ENCODE measurements at places on chromosomes 3 and 15.

- no peaks in the 10 kb centered on the region for H3K36me3 ChIP-seq
- no peak overlapping the region for H3K27ac ChIP-seq
- peak; percentile 31 for DNase-seq
- no peaks in the 10 kb centered on the region for H3K27me3 ChIP-seq
These were observed 372.3 kb upstream of the IL12A start for GRCh38 chr3:159616234-159616825.

DNA sequence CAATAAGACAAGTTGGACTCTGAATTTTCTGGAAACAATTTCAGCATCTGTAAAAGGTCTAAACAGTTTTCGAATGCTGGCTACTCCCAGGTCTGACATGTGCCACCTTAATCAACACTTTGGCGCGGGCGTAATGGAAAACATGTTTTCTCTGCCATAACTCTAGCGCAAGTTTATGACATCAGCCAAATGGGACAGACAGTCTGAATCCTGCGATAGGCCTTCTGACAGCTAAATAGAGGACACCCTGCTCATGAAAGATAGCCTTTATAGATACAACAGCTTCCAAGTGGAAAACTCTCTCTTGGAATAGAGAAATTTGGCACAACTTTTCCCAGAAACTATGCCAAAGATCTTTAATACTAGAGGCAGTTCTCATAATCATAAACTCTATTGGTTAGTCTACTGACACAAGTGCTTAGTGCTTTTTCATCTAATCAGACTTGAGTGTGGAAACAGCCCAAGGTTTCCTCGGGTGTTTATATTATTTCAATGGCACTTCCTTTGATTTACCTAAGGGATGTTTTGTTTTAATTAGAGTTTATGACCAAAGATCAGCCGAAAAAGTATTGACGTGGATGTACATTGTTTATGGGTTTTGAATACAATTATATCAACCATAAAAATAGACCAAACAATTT lies 120.1 kb upstream of the DPH6 start:
- peak overlapping the region; percentile 30 for H3K4me3 ChIP-seq
- H3K27ac ChIP-seq: peak overlapping the region; percentile 86
- peak; percentile 60 for DNase-seq
- H3K27me3 ChIP-seq: no peaks in the 10 kb centered on the region

GRCh38 chr3:87045473-87045872 lies 54.5 kb upstream of the VGLL3 start:
- H3K4me3 ChIP-seq: no peak overlapping the region
- no peak overlapping the region for H3K27ac ChIP-seq
- DNase-seq: no peak
- no peaks in the 10 kb centered on the region for H3K27me3 ChIP-seq
- no peaks in the 10 kb centered on the region for H3K36me3 ChIP-seq

DNA sequence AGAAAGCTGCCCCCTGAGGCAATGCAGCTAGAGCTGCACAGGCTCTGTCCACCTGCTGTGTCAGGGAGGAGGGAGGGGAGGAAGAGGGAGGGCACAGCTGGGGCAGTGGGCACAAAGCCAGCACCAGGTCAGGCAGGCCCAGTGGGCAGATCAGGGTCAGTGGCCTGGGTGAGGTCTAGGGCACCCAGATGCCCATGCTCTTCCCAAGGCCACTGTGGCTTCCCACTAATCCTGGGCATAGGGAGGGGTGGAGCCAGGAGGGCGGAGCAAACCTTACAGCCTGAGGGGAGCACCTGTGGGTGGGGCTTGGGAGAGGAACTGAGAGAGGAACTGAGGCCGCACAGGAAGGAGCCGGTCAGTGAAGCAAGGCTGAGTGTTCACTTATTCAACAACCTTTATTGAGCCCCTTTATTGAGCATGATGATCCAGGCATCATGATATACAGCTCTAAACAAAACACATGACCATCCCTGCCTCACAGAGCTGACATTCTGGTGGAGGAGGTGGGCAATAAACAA lies 55.0 kb downstream of the RHCG start:
- H3K4me3 ChIP-seq: no peak overlapping the region
- peaks cover 100% of the 10 kb centered on the region for H3K27me3 ChIP-seq
- no peaks in the 10 kb centered on the region for H3K4me1 ChIP-seq
- no peak for DNase-seq
- H3K27ac ChIP-seq: no peak overlapping the region

DNA sequence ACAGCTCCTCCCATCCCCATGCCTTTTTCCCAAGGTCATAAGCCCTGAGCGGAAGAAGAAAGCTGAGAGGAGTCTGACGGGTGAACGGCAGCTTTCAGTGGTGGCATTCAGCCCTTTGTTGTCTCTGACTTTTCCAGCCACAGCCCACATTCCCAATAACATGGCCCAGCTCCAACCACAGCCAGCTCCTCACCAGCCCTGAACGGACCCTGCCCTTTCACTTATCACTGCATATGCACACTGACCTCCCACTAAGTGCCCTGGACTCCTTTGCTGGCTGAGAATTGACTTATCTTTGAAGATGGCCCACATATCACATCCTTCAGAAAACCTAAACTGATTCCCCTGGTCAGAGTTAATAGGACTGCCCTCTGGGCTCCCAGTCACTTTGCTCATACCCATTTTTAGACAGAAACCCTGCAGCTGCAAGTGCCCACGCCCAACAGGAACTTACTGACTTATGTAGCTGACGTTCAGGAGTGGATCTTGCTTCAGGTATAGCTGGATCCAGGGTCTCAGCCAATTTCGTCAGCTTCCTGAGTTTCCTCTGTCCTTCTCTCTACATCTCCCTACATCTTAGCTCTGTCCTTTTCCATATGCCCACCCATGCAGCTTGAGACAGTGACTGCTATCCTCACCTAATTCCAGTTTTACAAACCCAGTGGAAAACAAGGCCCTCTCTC lies 348.5 kb upstream of the PROK2 start:
- no peaks in the 10 kb centered on the region for H3K36me3 ChIP-seq
- H3K4me1 ChIP-seq: peaks cover 21% of the 10 kb centered on the region
- no peak for DNase-seq
- H3K27me3 ChIP-seq: peaks cover 3% of the 10 kb centered on the region

DNA sequence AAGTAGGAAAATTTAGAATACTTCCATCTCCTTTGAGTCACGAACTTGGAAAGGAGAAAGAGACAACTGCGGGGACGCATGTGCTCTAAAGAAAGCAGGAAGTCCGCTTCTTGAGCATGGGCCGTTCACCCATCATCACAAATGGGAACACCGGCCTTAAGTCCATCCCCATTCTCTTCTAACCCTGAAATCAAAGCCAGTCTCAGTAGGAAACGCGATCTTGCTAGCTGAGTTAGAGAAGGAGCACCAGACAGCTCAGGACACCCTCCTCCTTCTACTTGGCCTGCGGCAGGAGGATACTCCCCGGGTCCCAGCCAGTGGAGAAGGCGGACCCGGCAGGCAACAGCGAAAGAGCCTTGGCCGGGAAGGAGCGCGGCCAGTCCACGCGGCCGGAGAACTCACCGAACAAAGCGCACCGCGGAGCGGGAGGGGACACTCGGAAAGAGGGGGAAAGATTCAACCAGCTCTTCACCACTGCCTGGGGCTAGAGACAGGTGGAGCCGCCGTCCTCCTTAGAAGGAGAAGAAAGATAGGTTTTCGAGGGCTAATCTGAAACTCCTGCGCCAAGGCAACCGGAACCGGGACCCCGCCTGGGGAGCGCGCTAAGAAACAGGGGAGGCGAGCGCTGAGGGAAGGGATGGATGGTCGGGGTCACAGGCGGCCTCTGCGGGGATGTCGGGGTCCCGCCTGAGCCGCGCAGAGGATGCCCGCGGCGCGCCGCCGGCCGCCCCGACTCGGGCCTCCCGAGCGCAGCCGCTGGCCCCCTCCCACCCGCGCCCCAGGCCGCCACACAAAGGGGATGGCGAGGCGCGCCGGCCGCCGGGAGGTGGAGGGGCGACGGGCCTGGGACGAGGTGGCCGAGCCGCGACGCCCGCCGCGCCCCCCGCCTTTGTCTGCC lies 818 bp downstream of the SLC4A7 start:
- peak; percentile 53 for DNase-seq
- H3K27ac ChIP-seq: peak overlapping the region; percentile 95
- H3K36me3 ChIP-seq: no peaks in the 10 kb centered on the region
- H3K27me3 ChIP-seq: no peaks in the 10 kb centered on the region

- H3K4me3 ChIP-seq: no peak overlapping the region
- no peaks in the 10 kb centered on the region for H3K27me3 ChIP-seq
- H3K4me1 ChIP-seq: peaks cover 7% of the 10 kb centered on the region
- DNase-seq: no peak
- no peak overlapping the region for H3K27ac ChIP-seq
- H3K36me3 ChIP-seq: no peaks in the 10 kb centered on the region
These were observed 140.1 kb downstream of the ADAMTS17 start for GRCh38 chr15:100201376-100202280.

GRCh38 chr3:31546162-31546561 lies 13.4 kb downstream of the STT3B start:
- no peaks in the 10 kb centered on the region for H3K36me3 ChIP-seq
- H3K27me3 ChIP-seq: no peaks in the 10 kb centered on the region
- H3K4me1 ChIP-seq: peaks cover 84% of the 10 kb centered on the region
- no peak overlapping the region for H3K4me3 ChIP-seq

DNA sequence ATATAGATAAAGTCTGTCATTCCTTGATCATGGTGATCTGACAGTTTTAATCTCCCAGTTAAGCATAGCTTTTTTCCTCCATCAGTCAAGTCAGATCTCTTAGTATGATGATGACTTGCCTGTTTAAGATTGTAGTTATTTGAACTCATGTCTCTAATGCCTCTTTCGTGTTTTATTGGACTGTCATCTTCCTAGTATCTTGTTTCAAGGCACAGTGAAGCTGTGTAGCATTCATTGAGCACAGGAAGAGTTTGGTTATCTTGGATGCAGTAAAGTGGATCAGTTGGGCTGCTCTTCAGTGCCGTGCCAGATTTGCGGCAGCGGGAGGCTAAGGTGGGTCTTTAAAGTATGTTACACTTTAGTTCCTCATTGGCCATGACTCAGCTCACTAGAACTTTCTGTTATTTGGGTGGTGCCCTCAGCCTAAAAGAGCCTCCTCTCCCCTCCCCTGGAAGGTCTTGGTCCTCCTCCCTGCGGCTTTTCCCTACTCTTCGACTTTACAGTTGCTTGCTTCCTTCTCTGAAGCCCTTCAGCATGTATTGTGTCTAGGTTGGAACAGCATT lies 45.7 kb upstream of the SKOR1 start:
- no peaks in the 10 kb centered on the region for H3K4me1 ChIP-seq
- DNase-seq: no peak
- peaks cover 20% of the 10 kb centered on the region for H3K36me3 ChIP-seq
- no peak overlapping the region for H3K4me3 ChIP-seq
- no peak overlapping the region for H3K27ac ChIP-seq

DNA sequence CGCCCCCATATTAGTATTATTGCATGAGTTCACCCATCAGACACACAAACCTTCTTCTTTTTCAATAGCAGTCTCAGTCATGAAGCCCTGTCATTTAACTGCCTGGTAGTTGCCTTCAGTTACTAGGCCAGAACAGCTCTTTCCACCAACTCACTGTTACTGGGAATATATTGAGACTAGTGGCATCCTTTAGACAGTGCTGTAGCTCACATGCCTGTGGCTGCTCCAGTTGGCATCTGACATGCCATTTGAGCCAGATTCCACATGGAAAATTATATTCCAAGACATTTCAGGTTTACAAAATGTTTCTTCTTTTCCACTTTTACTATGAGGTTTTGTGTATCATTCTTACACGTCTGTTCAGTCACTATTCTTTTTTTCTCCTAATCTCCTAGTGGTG lies 146.1 kb downstream of the GHSR start:
- DNase-seq: no peak
- H3K4me1 ChIP-seq: peaks cover 34% of the 10 kb centered on the region
- no peak overlapping the region for H3K4me3 ChIP-seq
- no peaks in the 10 kb centered on the region for H3K27me3 ChIP-seq

- H3K4me1 ChIP-seq: no peaks in the 10 kb centered on the region
- DNase-seq: no peak
- H3K27ac ChIP-seq: no peak overlapping the region
- H3K36me3 ChIP-seq: no peaks in the 10 kb centered on the region
- no peaks in the 10 kb centered on the region for H3K27me3 ChIP-seq
- H3K4me3 ChIP-seq: no peak overlapping the region
These were observed 262.2 kb upstream of the IL12A start for GRCh38 chr3:159726231-159726964.

GRCh38 chr15:51131596-51132290 lies 37.0 kb upstream of the TNFAIP8L3 start:
- DNase-seq: no peak
- H3K4me3 ChIP-seq: no peak overlapping the region
- H3K27ac ChIP-seq: no peak overlapping the region
- H3K27me3 ChIP-seq: no peaks in the 10 kb centered on the region
- H3K4me1 ChIP-seq: peaks cover 11% of the 10 kb centered on the region

DNA sequence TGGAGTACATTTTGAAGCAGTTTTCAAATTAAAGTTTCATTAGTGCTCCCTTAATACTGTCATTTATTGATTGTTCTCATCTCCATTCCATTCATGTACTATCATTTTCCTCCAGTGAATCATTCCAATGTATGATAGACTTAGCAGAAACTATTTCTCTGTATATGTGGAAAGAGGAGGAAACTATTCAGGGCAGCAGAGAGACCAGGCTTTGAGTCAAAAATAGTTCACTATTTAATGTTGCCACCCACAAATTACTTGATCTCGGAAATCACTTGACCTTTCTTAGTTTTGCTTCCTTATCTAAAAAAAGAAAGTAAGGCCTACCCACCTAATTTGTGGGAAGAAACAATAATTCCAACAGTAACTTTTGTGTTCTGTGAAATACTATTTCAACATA lies 610.5 kb upstream of the ZNF385D start:
- H3K27ac ChIP-seq: peak overlapping the region; percentile 48
- no peaks in the 10 kb centered on the region for H3K4me1 ChIP-seq
- H3K36me3 ChIP-seq: no peaks in the 10 kb centered on the region
- H3K4me3 ChIP-seq: no peak overlapping the region
- no peak for DNase-seq
- H3K27me3 ChIP-seq: no peaks in the 10 kb centered on the region

GRCh38 chr3:149243540-149243939 lies 21.9 kb upstream of the CP start:
- H3K4me3 ChIP-seq: no peak overlapping the region
- H3K4me1 ChIP-seq: peaks cover 26% of the 10 kb centered on the region
- H3K36me3 ChIP-seq: no peaks in the 10 kb centered on the region
- H3K27me3 ChIP-seq: no peaks in the 10 kb centered on the region

GRCh38 chr3:144852999-144853398 lies 881.4 kb downstream of the DIPK2A start:
- no peak for DNase-seq
- no peak overlapping the region for H3K27ac ChIP-seq

- no peaks in the 10 kb centered on the region for H3K27me3 ChIP-seq
- no peaks in the 10 kb centered on the region for H3K36me3 ChIP-seq
- no peak overlapping the region for H3K4me3 ChIP-seq
- peaks cover 57% of the 10 kb centered on the region for H3K4me1 ChIP-seq
- no peak for DNase-seq
These were observed 19.0 kb downstream of the CISH start for GRCh38 chr3:50592568-50592967.

GRCh38 chr3:197424266-197424665 lies 125.9 kb upstream of the DLG1 start:
- H3K36me3 ChIP-seq: no peaks in the 10 kb centered on the region
- H3K27me3 ChIP-seq: no peaks in the 10 kb centered on the region
- no peak overlapping the region for H3K27ac ChIP-seq
- no peak for DNase-seq
- no peak overlapping the region for H3K4me3 ChIP-seq
